ENCODE measurements at places on chromosomes 16 and 17. TPM values are rescaled to one million over a fixed set of nuclear protein-coding genes. Genes with fewer than 3 reads are reported as not detected.

Gene CHRNE
- total RNA-seq, result not detected

Gene ARL2BP
- total RNA-seq, result 47.4 TPM

Gene CCL11
- not detected for total RNA-seq

Gene EPOP
- total RNA-seq, result 1.2 TPM

Gene CBFB
- 92.1 TPM for total RNA-seq

Gene GUCY2D
- total RNA-seq, result not detected

Gene FOXO3B
- 4.0 TPM for total RNA-seq

Gene HOXB8
- total RNA-seq, result not detected

Gene ADAP2
- total RNA-seq, result 4.7 TPM

Gene C17orf113
- 0.13 TPM for total RNA-seq

Gene RSKR
- total RNA-seq, result 1.8 TPM

Gene APOBR
- total RNA-seq, result 1.4 TPM

Gene BICDL2
- total RNA-seq, result not detected

Gene TBC1D3E
- not detected for total RNA-seq

Gene OR3A3
- total RNA-seq, result not detected

Gene NOXO1
- 0.33 TPM for total RNA-seq

Gene KDM6B
- 1.9 TPM for total RNA-seq

Gene SPATA32
- not detected for total RNA-seq

Gene LRRC37A3
- total RNA-seq, result 2.1 TPM

Gene SPIRE2
- 1.6 TPM for total RNA-seq

Gene BPTF
- 33.7 TPM for total RNA-seq
